ENCODE measurements at places on chromosomes 5 and 9.

GRCh38 chr5:135423846-135424168 lies 23.3 kb downstream of the DCANP1 start:
- no peak for DNase-seq

GRCh38 chr5:175800656-175801081 lies 70.7 kb upstream of the CPLX2 start:
- no peak for DNase-seq

GRCh38 chr5:113043491-113043931 lies 66.9 kb downstream of the DCP2 start:
- no peak for DNase-seq

DNA sequence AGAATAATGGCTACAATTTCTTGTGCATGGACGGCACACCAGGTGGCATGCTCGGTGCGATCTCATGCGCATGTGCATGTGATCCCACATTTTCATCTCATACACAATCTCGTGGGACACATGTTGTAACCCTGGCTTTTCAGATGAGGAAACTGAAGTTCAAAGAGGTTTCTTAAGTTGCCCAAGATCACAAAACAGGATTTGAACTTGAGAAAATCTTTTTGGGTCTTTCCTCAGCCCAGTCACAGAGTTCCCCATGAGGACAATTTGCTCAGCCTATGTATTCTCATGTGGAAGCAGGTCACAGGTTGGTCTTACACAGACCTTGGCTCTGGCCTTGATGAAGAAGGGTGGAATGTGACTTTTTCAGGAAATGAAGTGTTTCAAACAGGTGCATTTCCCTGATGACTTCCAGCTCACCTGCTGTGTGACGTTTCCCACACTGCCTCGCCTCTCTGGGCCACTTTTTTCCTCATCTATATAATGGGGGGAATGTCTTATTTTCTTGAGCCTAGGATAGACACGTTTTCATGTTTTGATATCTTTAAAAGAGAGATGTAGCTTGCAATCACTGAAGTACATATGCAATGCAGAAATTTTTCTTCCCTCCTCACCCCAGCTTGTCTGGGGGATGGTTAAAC lies 7.1 kb upstream of the ORM1 start:
- DNase-seq, result no peak

DNA sequence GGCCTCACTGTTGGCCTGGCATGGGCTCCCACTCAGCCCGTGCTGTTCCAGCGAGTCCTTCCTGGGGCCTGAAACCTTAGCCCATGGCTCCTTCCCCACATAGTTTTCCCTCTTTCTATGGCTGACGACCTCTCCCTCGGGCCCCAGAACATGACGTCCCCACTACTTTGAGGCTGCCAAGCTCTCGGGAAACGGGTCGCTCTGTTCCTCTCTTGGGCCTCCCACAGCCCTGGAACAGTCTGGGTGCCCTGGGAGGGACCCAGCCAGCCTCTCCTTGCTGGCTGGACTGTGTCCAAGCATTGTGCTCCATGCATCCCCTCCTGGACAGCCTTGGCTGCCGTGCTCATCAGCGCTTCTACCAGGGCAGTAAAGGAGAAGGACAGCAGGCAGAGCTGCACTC lies 118.3 kb downstream of the SYK start:
- no peak for DNase-seq

DNA sequence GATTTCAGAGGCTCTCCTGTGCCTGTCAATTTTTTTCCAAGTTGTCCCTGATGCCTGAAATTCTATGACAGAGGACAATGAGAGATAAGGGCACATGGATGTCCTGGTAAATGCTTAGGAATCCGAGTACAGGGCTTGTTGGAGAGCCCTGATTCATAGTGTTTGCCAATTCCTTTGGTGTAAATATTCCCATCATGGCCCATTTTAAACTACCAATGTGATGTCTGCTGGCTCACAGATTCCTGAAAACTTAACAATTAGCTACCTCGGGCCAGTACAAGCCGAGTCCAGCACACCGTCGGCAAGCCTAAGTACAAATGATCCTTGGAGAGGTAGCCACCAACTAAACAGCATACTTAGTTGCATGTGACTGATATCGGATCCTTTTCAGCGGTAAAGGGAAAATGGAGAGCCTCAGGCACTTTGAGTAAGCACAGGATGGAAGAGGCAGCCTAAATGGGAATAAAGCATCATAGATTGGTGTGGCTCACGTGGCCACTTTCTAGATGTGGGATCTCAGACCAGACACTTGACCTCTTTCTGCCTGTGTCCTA lies 3.6 kb downstream of the ITK start:
- DNase-seq, result no peak

- no peak for DNase-seq
These were observed 40.5 kb downstream of the IRX4 start for GRCh38 chr5:1842004-1842819.

DNA sequence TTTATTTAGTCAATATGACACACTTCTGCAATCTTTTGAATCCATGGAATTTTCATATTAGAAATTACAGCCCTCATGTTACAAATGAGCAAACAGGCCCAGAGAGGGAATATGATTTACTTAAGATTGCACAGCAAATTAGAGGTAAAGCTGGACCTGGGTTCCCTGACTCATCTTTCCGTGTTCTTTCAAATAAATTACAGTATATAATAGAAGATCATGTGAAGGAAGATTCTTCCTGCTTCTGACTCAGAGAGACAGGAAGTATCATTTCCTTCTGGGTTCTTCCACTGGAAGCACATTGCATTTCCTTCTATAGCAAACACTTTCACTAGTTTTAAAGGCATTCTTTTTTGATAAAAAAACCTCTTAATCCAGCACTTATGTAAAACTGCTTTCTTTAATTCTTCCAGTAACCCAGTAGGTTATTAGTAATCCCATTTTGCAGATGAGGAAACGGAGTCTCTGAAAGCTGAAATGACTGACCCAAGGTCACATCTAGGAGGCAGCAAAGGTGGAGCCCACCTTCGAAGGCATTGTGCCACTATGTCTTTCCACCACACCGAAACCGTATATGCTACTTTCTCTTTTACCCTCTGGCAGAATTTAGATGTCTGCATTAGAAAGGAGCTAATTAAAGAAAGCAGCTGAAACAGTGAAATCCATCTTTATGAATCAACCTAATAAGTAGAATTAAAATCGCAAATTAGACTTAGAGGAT lies 566.7 kb upstream of the KLF4 start:
- peak; percentile 54 for DNase-seq

GRCh38 chr9:131277910-131278701 lies 1.8 kb upstream of the FAM78A start:
- DNase-seq, result peak; percentile 66

- no peak for DNase-seq
These were observed 10.6 kb upstream of the HMCN2 start for GRCh38 chr9:130254747-130255630.

- DNase-seq, result no peak
These were observed 76.8 kb downstream of the CFAP77 start for GRCh38 chr9:132486706-132487350.

- DNase-seq, result no peak
These were observed 677.0 kb downstream of the TAF11L14 start for GRCh38 chr5:18311266-18311665.
